ENCODE measurements at places on chromosomes 7 and 10. TPM values are rescaled to one million over a fixed set of nuclear protein-coding genes. Genes with fewer than 3 reads are reported as not detected.

Gene MYH16
- total RNA-seq: not detected

Gene CUZD1
- 0.81 TPM for total RNA-seq

Gene RSBN1L
- total RNA-seq: 18.1 TPM

DNA sequence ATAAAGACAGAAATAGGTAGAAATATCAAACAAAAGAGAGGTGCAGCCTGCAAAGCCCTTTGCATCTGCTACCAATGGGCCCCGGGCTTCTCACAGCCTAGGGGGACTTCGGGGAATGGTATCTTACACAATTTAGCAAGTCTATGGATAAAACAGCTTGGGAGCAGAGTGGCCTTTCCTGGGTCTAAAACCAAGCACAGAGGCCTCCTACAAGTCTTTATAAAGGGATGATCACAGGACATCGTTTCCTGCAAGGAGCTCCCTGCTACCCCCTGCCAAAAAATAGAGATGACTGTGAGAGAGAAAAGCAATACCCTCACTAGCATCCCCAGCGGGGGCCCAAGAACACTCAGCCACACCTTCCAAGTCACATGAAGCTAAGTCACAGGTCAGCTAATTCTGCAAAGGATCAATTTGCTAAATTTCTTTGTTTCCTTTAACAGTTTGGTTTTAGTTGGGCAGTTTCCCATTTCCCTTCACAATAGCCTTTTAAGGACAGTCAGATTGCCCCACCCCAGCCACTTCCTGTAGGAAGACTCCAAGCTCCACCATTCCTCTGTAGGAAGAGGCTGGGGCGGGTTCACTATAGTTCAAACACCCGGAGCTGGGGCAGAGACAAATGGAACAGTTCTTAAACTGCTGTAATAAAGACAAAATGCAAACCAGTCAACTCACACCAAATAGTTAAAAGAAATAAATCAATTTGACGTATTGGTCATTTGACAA lies 105.5 kb downstream of the SLIT1 start:
- H3K36me3 ChIP-seq: no peaks in the 10 kb centered on the region
- peaks cover 54% of the 10 kb centered on the region for H3K27me3 ChIP-seq
- no peak overlapping the region for H3K4me3 ChIP-seq
- no peak overlapping the region for H3K27ac ChIP-seq
- DNase-seq: no peak
- H3K4me1 ChIP-seq: no peaks in the 10 kb centered on the region

- H3K4me3 ChIP-seq: no peak overlapping the region
- H3K4me1 ChIP-seq: peaks cover 14% of the 10 kb centered on the region
- no peak overlapping the region for H3K27ac ChIP-seq
- DNase-seq: no peak
- H3K27me3 ChIP-seq: no peaks in the 10 kb centered on the region
Measured at GRCh38 chr7:139647085-139647484, 123.6 kb downstream of the CLEC2L start.

DNA sequence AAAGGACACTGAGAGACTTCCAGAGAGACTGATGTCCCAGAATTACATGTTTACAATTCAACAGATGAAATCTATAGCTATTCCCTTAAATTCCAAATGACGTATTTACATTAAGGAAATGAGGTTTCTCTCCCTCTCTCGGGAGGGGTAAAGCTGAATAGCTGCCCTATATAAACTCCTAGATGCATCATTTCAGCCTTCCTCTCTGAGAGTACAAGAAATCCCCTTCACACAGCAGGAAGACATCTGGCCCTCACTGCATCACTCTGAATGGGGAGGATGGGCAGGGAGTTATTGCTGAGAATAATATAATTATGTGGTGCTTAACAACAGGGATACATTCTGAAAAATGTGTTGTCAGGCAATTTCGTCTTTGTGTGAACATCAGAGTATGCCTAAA lies 11.0 kb downstream of the POT1 start:
- no peaks in the 10 kb centered on the region for H3K4me1 ChIP-seq
- no peak for DNase-seq
- H3K36me3 ChIP-seq: peaks cover under 1% of the 10 kb centered on the region
- H3K27me3 ChIP-seq: no peaks in the 10 kb centered on the region
- H3K4me3 ChIP-seq: no peak overlapping the region
- H3K27ac ChIP-seq: no peak overlapping the region

All from suprapubic skin (tissue), 4 donors.